ENCODE measurements at places on chromosomes 5 and 9.

DNA sequence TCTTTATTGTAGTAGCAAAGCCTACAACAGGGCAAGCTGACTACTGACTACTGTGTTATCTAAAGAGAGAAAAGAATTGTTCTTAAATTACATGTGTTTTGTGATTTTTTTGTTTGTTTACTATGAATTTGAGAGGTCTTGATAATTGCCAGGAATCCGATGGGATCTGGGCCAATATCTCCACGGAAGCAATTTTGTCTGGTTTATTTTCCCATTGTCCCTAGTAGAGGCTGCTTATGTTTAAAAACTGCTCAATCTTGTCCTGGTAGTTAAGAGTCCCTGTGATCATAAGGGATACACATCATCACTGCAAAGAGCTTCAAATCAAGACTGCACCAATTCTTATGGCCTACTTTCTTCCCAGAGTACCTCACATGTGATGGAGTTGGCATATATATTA is 94.4 kb downstream of the GLDC start:
- DNase-seq = no peak

- no peak for DNase-seq
Measured at GRCh38 chr9:90737742-90738141, 63.9 kb upstream of the SYK start.

- no peak for DNase-seq
Measured at GRCh38 chr9:13868336-13868735, 445.6 kb downstream of the NFIB start.

- DNase-seq = no peak
Measured at GRCh38 chr5:76269259-76269931, 133.7 kb upstream of the IQGAP2 start.

GRCh38 chr5:83777856-83778255 is 57.2 kb upstream of the HAPLN1 start:
- DNase-seq = no peak

- no peak for DNase-seq
Measured at GRCh38 chr5:15702102-15702501, 202.1 kb downstream of the FBXL7 start.

- DNase-seq = peak; percentile 79
Measured at GRCh38 chr5:154190595-154191304, at the start of gene GALNT10. TSS of gene GALNT10 (plus strand) at chr5:154190733. CDS start at chr5:154190867, 134 bp downstream.

DNA sequence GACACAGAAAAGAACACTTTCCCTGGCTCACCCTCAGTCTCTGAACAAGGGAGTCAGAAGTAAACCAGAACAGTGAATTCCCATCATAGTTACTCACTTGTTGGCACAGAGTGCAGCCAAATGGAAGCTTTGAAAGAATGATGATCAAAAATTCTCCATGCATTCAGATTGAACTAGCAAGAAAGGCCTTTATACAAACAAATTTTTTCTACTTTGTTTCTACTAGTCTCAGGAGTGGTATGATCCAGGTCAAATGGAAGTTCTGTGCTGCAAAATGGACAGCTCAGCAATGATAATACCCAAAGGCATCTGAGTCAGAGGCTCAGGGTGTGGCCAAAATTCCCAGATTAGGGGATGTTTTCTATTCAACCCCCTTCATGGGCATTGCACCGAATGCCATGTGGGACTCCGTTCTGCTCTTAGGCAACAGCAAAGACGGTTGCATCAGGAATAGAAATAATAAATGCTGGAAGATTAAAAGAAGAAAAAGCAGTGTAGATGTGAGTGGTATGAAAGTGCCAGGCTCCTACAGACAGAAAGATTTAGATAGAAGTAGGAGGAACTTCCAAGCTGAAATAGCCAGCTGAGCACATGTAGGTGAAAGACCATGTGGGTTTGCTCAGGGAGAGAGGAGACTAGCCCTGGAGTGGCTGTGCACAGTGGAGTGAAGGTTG is 24.0 kb upstream of the ASPN start:
- DNase-seq = no peak

- DNase-seq = no peak
Measured at GRCh38 chr5:137024044-137024443, 475.1 kb downstream of the SPOCK1 start.

DNA sequence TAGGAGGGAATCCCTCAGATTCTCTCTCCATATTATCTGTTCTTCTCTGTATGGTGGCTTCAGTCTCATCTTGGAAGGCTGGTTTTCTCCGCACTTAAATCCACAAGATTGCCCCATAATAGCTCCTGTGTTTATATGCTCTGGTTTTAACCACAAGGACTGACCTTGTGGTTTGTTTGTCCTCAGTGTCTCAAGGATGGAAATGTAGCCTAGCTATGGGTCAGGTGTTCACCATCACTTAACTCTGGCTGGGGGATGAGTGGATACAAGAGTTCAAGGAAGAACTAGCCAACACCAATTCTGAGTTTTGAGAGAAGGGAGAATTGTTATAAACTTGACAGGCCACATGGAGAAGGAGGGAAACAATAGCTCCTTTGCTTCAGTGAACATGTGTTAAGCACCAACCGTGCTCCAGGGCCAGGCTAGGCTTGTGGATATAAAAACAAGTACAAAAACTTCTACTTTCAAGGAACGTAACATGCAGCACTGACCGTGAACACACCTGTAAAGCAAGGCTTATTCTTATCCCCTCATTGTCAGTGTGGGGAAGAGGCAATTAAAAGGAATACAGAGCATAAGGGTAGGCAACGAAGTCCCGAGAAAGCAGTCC is 75.6 kb upstream of the VLDLR start:
- DNase-seq = no peak

DNA sequence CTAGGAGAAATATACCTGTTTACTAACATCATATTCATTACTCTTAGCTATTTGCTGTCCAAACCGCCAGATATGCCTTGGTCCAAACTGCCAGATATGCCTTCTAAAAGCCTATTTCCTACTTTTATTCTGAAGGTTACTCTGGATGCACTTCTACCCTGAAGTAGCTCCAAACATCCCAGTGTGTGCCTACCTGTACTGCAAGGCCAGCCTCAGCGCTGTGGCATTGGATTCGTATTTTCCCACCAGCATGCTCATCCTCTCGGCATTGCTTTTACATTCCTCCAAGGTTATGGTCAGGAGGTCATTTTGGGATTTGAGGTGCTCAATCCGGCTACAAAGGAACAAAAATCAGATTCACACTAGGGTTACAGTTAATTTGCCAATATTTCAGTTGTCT is 94.3 kb downstream of the DCP2 start:
- no peak for DNase-seq

DNA sequence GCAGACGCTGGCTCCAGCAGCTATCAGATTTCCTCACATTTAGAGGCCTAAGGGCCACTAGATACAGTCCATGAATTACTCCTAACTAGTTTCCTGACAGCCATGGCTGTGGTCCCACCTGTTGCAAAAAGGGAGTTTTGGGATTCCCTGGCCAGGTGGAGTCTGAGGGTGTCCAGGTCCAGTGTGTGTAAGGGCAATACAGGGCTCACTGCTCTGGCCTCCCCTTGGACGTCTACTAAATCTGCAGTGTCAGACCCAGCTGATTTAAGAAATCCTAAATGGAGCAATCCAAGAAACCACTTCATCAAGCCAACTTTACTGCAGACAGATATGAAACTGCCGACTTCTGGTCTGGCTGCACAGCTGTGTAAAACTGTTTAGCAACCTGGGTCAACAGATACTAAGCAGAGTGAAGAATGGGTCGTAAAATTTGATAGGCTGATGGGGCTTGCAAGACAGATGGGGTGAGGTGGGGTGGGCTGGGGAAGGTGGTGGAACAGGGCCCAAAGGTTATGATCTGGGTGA is 116.4 kb downstream of the GADD45G start:
- no peak for DNase-seq

- no peak for DNase-seq
Measured at GRCh38 chr9:101635473-101635872, 40.7 kb upstream of the PPP3R2 start.

DNA sequence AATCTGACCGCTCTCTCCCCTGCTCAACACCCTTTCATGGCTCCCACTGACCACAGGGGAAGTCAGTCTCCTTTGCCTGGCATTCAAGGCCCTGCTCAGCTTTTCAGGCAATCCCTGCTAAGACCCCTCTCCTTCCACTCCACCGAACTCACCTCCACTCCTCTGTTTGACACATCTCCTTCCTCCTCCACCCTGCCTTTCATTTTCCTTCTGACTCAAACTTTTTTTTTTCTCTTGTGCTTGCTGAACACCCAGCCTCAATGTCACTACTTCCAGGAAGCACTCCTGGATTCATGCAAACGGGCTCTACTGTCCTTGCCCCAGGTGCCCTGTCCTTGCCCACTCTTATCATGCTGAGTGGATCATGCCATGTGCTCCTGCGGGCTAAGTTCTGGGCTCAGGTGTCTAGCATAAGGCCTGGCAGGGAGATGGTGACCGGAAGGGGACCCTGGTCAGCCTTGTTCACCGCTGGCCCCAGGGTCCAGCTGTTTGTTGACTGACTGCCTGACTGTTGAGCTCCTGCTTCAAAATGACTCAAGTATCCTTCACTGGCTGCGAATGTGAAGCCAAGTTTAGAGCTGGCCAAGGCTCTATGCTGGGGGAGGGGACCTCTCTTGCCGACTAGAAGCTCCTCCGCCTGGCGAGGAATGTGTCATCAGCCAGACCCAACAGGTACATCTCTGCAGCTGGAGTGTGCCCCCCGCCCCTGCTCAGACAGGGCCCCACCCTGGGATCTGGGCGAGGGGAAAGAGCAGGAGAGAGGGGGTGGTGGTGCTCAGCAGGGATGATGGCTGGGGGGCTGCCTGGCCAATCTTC is 6.2 kb downstream of the NR5A1 start:
- no peak for DNase-seq

GRCh38 chr5:172791286-172791685 is 20.3 kb upstream of the DUSP1 start:
- no peak for DNase-seq

DNA sequence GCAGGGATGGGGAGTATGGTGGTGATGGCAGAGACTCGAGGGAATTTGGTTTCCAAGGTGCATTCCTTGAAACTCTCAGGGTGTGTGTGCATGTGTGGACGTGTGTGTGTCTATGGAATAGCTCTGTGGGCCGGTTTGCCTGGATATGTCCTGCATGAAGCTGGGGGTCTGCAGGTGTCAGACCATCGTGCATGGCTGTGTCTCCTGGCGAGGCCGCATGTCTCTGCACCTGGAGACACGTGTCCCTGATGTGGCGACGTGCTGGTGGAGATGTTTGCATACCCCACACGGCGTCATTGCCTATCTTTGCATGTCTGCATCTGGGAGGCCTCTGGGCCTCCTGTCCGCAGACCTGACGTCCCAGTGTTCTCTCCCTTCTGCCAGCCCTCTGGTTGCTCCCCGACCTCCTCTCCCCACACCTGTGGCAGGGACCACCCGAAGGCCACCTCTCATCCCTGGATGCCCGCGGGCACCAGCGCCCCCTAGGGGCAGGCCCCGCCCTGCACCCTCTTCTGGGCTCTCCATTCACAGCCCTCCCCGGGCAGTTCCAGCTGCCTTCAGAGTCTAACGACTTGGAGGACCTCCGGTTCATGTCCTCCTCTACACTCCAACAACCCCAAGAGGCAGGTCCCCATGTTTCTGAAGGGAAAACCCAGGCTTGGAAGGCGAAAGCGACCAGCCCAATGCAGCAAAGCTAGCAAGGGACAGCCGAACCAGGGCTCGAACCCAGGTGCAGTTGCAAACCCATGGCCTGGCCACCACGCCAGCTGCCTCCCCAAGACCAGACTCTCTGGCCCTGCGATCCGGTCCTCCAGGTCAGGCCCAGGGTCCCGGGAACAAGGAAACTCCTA is 88.6 kb downstream of the LMX1B start:
- DNase-seq = no peak

GRCh38 chr9:31799953-31800609 is 584.4 kb upstream of the ACO1 start:
- no peak for DNase-seq

DNA sequence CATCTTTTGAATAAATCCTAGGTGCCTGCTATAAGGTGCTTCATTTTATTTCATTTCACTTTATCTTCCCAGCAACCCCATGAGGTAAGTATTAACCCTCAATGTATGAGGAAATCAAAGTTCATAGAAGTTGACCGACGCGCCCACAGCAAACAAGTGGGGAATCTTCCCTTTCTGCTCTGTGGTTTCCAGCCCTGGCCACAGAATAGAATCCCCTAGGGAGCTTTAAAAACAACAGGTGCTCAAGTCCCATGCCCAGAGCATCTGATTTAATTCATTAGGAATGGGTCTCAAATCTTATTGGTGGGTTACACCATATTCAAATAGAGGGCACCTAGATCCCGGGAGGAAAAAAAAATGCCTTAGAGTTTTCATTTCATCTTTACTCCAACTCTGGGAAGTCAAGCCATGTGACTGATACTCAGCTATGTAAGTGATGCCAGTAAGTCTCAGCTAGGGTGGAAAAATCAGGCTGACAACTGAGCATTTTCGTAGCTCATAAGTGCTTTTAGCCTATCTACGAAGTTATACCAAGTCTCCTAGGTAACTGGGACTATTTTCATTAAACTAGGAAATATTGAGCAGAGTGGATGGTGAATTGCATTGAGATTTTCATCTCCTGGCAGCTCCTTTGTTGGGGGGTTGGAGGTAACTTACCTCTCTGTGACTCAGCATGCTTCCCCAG is 353.4 kb upstream of the SLC30A5 start:
- DNase-seq = no peak

DNA sequence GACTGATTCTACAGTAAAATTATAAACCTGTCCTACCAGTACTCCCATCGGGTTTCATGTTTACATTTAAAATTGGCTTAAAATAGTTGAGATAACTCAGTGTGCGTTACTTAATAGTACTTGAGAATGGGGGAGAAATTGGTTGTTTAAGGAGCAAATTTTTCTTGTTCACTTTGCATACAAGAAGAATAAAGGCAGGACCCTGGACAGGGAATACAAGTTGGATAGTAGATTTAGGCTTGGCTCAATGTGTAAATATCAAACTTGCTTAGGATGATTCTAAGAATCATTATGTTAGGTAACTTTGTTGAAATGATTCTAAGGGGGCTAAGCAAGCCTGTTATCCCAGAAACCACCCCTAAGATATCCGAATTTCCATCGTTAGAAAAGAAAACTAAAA is 448.4 kb upstream of the TLE4 start:
- DNase-seq = no peak

GRCh38 chr5:131541762-131542161 is 93.3 kb downstream of the RAPGEF6 start:
- no peak for DNase-seq

- DNase-seq = no peak
Measured at GRCh38 chr9:132030626-132031325, 48.9 kb downstream of the MED27 start.
